ENCODE measurements at places on chromosomes 1 and 21.

DNA sequence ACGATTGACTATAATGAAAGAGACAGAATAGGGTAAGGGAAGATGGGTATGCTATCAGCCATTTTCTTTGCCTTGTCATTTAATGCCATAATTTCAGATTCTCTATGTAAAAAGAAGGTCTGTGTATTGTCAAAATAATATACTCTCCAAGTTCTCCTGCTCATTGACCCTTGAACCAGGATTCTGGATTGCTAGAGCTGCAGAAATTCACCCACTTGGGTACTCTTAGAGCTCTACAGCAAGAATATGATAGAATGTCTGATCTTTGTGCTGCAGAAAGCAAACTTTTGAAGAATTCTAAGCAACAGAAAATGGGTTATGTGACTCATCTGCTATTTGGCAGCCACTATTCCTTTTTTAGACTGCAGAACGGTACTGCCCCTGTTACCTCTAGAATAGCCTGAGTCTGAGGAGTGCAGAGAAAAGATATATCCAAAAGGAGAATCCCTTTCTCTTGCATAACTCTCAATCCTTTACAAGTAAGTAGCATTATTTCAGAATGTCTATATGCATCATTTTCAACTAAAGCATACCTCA is 78.2 kb upstream of the TENT5C start:
- no peak for DNase-seq

- DNase-seq: no peak
These were observed 79.2 kb downstream of the ZNF326 start for GRCh38 chr1:90074137-90074536.

DNA sequence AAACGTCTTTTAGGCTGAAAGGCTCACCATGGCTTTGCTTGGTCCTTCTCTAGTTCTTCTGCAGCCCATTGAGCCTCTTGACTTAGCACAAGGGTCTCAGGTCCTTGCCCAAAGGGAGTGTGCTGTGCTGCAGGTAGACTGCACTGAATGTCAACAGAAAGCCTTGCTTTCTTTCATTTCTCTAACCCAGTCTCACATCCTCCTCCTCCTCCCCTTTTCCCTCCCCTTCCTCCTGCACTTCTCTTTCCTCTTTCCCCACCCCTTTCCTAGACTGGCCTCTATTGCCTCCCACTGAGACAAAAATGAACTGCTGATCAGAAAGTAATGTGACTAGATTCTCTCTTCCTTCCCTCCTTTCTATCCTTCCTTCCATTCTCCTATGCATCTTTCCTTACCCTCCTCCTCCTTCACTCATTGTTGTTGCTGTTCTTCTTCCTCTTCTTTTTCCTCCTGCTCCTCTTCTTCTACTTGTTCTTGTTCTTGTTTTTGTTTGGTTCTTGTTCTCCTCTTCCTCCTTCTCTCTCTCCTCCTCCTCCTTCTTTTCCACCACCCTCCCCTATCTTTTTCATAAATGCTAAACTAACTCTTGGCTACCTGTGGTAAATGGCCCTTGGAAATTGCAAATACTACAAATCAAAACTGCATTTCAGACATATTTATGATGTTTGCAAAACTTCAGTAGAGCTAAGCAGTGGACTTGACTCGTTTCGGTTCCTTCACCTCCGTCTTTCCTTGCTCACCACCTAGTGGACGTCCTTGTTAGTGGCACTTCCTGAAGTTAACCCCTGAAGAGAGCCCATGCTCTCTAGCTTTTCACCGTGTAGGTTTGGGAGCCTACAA is at the start of gene SELL:
TSS of gene SELL (minus strand) at position 152 of the 840 bp plus-strand sequence. CDS start at position 30, 122 bp downstream.
- peak; percentile 74 for DNase-seq

GRCh38 chr1:52614671-52615070 is 12.5 kb downstream of the GPX7 start:
- no peak for DNase-seq

- no peak for DNase-seq
These were observed 20.3 kb downstream of the RIMS3 start for GRCh38 chr1:40645118-40645680.

DNA sequence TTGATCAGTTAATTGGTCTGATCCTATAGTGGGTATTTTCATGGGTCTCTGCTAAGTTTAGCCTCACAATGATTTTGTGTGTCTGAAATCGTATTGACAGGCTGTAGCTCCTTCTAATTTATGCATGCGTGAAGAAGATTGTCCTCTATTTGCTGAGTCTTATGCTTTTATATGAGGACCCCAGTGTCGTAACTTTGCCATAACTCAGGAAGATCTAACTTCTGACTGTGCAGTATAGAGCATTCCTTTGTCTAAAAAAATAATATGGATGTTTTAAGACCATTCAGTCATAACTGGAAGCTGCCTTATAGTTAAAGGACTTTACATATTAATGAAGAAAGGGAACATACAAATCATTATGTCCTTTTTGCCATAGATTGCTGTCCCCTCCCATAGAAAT is 73.3 kb downstream of the CAMTA1 start:
- DNase-seq: no peak

DNA sequence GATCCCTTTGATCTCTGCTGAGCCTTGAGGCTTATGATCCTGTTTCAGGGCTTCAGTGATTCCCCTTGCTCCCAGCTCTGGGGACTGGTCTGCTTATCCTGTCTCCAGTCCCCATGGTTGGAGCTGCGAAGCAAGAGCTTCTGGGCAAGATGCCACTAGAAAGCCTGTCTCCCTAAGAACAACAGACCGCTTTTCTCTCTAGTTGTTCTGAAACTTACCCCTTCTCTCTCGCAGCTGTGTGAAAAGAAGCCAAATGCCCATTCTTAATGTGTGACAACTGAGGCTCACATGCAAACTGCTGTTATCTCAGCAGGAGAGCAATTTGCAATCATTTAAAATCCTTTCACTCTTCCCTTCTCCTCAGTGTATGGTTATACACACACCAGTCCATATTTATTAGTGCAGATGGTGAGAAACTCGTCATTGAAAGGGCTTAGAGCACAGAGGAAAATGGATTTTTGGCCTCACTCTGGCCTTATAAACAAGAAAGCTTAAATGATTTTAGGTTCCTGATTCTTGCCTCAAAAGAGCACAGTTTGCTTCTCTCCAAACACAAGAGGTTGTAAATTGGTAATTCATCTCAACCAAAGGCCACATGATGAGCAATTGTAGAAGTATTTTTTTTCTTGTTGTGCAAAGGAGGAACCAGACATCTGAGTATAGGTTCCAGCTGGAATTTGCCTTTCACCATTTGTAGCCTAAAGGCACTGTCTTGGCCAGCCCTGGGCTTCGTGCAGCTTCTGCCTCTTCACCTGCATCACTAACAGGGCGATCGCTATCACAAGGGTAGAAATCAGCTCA is 179.2 kb upstream of the LMO4 start:
- DNase-seq: no peak

- no peak for DNase-seq
These were observed 352.4 kb downstream of the USP25 start for GRCh38 chr21:16082038-16082816.

- no peak for DNase-seq
These were observed 13.7 kb upstream of the RPL5 start for GRCh38 chr1:92817986-92818764.

- DNase-seq: no peak
These were observed 54.9 kb downstream of the DHRS3 start for GRCh38 chr1:12562955-12563576.

DNA sequence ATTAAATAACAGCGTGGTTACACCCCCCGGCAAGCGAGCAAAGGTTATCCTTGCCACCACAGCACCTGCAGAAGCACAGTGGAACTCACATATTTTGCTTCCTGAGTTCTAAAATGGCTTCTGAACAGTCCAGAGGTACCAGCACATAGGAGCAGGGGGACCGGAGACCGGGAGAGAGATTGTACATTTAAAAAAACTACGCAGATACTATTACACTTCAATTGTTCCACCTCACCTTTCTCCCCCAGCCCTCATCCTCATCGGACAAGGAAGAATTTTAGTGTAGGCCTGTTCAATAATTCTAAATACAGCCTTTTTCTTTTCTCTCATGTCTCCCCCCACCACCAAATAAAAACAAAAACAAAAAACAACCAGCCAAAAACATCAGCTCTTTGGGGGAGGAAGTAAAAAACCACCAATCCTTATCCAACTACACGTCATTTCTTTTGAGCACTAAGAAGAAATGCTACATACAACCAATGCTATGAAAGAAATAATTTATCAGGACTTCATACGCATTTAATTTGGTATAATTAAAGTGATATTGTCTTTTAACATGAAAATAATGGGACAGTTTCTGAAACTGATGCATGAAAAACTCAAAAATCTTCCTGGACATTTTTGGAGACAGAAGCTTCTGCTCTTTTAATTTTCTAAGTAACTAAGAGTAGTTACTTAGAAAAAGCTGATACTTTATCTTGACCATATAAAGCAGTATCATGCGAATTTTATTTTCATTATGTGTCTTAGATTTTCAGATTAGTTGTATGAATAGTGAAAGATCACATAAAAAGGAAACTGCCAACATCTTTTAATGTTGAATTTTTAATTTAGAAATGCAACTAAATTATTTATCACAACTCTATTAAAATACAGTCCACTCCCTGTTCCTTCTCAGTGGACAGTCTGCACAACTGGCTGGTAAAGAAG is 9.1 kb downstream of the CDKN2C start:
- DNase-seq: no peak

DNA sequence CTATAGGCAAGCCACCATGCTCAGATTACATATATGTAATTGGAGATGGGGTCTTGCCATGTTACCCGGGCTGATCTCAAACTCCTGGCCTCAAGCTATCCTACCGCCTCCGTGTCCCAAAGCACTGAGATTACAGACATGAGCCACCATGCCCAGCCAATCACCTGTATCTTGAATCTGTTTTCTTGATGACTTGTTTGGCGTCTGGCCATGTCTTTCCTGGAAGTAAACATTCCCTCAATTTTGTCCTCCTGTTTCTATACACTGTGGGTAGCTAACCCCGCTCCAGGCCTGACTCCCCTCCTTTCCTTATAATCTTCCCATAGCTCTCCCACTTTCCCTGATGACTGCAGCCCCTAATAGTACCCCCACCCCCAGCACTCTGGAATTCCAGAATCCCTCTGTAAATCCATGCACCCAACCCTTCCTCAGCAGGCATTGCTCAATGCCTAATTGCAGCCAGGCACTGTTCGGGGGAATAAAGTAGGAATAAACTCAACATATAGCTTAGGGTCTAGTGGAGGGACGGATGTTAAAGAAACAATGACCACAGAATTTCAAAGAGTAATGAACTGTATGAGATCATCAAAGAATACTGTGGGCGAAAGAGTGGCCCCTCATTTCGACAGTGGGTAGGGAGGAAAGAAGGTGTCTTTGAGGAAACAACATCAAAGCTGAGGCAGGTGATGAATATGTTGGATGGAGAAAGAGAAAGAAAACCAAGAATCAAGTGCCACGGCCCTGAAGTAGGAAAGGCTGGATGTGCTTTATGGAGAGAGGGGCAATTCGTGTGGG is 161.5 kb downstream of the ADSS2 start:
- DNase-seq: no peak

GRCh38 chr1:64584479-64584878 is 114.5 kb downstream of the CACHD1 start:
- DNase-seq: no peak

DNA sequence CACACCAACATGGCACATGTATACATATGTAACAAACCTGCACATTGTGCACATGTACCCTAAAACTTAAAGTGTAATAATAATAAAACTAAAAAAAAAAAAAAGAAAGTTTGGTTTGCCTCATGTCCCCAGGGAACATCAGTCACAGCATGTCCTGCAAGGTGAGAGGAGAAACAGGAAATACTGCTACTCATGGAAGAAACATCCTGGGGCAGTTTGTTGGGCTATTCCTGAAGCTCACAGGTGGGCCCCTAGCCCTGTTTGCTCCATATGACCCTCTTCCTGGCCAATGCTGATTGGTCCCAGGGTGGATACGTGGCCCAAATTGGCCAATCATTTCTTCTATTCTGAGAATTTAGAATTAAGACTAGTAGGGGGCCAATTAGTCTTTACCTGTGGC is 103.4 kb upstream of the ADAR start:
- DNase-seq: no peak
